Trophoblast cell (in vitro differentiated cells and primary cell): ENCODE measurements at places on chromosomes 3 and 15.

- DNase-seq, result no peak
Measured at GRCh38 chr3:83096-83495, 113.5 kb upstream of the CHL1 start.

- DNase-seq, result no peak
Measured at GRCh38 chr3:111910806-111911205, 51.7 kb downstream of the PHLDB2 start.

DNA sequence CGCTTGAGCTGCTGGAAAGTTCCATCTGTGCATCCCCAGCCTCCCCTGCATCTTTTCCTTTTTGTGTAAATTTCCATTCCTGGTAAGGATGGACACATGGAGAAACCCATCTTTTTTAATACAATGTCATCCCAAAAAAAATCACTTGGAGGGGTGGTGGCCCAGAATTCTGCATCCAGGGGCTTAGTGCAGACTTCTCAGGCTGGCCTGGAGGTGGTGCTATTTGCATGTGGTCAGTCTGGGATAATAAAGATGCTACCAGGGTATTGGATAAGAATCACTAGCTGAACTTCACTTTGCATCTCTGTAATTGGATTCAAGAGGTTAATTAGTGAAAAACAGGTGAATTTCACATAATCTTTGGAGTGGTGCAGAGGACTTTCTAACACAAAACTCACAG is 1.8 kb upstream of the ZSCAN2 start:
- peak; percentile 51 for DNase-seq

- DNase-seq, result peak; percentile 11
Measured at GRCh38 chr15:59420986-59421618, 16.9 kb upstream of the FAM81A start.

DNA sequence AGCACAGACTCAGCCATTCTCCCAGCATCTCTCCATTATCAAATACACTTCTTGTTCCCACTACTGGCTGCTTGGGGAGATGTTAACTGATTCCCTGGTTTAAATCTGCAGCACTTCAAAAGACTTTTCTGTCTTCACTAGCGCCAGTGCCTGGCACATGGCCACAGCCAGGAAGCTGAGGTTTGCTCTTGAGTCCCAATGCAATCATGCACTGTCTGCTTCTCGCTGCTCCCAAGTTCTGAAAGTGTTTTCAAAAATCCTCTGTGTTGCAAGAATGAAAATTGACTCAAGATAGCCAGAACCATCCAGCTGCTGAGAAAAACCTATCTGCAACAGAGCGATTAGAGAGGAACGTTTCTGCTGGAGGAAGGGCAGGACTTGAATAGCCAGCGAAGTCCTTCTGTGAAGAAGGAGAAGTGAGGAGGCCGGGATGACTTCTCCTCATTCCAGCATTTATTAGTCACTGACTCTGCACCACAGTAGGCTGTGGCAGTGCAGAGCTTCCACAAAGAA is 358.4 kb upstream of the NR2F2 start:
- peak; percentile 71 for DNase-seq

- no peak for DNase-seq
Measured at GRCh38 chr3:146464005-146464595, 5.3 kb downstream of the PLSCR2 start.

GRCh38 chr15:80497221-80497620 is 93.0 kb downstream of the ARNT2 start:
- DNase-seq, result no peak

DNA sequence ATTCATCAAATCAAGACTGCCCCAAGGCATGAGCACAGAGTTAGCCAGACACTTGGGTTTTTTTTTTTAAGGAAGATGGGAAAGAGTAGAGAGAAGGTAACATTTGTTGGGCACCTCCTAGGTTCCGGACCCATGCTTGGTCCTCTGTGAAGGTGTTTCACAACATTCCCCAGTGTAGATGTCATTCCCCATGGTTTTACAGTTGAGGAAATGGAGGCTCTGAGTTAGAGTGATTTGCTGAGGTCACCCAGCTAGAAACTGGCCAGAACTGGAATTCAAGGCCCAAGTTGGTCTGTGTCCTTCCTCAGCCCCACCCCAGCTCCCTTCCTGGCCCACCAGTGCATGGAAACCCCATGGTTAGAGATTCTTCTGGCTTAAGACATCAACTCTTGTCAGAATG is 19.9 kb downstream of the WNT7A start:
- no peak for DNase-seq

DNA sequence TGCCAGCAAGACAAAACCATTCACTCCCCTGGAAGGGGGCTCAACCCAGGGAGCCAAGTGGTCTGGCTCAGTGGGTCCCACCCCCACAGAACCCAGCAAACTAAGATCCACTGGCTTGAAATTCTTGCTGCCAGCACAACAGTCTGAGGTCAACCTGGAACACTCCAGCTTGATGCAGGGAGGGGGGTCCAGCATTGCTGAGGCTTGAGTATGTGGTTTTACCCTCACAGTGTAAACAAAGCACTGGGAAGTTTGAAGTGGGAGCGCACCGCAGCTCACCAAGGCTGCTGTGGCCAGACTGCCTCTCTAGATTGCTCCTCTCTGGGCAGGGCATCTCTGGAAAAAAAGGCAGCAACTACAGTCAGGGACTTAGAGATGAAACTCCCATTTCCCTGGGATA is 81.7 kb downstream of the MSL2 start:
- DNase-seq, result no peak

DNA sequence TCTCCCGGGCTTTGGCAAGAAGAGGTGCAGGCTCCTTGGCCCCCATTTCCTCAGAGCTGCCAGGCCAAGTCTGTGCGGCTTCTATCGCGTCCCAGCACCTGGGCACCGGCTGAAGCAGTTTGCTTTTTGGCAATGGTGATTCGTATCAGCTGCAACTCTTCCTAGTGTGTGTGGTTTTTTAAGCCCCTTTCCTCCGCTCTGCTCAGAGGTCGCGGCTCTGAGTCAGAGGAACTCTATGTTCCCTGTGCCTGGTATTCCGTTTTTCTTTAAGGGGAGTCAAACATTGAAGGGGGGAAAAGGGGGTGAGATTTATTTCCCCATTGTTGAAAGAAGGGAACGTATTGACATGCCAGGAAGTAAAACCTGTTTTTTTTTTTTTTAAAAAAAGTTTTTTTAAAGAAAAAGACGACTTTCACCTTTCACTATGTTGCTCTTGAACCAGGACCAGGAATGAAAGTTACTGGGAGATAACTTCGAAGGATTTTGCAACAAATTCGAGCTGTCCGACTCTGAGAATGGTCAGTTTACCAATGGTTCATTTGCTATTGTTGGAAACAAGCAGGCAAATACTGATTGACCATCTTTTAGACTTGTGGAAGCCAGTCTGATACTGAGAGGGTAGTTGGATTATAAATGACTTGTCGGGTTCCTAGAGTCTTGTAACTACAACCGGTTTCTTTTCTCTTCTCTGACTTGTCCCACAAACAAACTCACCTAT is 1.1 kb downstream of the ARMC8 start:
- DNase-seq, result peak; percentile 52

GRCh38 chr3:100825574-100825973 is 116.3 kb downstream of the TFG start:
- no peak for DNase-seq

DNA sequence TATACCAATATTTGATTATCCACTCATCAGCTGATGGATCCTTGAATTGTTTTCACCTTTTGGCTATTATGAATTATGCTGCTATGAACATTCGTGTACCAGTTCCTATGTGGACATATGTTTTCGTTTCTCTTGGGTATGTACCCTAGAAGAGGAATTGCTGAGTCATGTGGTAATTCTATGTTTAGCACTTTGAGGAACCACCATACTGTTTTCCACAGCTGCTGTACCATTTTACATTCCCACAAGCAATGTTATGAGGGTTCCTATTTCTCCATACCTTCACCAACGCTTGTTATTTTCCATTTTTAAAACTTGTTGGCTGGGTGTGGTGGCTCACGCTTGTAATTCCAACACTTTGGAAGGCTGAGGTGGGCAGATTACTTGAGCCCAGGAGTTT is 62.9 kb downstream of the RPLP1 start:
- DNase-seq, result peak; percentile 74

GRCh38 chr15:50697109-50697797 is 10.7 kb upstream of the TRPM7 start:
- DNase-seq, result no peak

- peak; percentile 58 for DNase-seq
Measured at GRCh38 chr3:187889601-187890404, 144.5 kb upstream of the BCL6 start.

DNA sequence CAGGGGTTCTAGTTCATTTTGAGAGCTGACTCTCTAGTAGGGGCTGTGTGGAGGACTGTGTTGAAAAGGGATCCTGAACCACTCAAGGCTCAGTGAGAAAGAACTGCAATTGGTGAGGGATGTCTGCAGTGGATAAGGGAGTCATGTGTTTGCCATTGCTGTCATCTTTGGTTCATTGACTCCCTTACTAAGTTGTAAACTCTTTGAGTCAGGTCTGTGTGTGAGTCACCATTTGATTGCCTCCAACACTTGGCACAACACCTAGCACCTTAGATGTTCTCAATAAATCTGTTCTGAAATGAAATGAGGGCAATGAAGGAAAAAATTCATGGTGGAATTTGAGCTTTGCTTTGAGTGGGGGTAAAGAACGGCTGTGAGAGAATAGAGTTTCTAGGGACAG is 51.7 kb downstream of the PLS1 start:
- DNase-seq, result no peak

DNA sequence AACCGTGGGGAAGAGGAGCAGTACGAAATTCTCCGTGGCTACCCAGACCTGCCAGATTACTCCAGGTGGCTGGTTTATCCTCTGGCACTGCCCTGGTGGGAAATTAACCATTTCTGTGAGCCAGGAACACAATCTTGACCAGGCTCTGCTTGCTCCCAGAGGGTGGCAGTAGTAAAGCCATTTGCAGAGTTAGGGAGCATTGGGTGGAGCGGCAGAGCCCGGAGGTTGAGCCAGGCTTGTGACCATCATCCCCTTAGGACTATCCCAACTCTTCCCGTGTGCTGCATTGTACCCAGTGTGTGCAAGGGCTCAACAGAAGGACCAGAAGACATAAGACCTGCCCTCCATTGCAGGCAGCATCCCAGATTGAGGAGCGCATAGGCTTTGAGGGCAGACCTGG is 5.3 kb downstream of the KNG1 start:
- DNase-seq, result no peak

DNA sequence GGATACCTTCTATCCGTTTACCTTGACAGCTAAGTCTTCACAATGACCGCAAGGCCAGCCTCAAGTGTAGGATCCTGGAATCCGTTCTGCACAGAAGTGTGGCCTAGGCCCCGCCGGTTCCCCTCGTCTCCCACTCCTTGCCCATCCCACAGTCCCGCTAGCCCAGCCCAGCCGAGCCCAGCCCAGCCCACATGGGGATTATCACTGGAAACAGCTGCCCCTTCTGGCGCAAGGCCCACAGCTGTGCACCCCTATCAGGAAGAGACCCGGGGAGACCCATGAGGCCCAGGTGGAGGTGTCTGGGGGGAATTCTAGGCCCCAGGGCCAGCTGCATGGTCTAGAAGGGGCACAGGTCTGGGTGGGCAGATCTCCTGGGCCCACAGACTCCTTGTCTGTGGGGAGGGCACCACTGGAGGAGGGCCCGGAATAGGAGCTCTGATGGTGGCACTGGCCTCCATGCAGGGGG is 27.9 kb upstream of the KLF13 start:
- DNase-seq, result no peak

- DNase-seq, result peak; percentile 12
Measured at GRCh38 chr3:146139586-146140110, 21.3 kb downstream of the PLOD2 start.

DNA sequence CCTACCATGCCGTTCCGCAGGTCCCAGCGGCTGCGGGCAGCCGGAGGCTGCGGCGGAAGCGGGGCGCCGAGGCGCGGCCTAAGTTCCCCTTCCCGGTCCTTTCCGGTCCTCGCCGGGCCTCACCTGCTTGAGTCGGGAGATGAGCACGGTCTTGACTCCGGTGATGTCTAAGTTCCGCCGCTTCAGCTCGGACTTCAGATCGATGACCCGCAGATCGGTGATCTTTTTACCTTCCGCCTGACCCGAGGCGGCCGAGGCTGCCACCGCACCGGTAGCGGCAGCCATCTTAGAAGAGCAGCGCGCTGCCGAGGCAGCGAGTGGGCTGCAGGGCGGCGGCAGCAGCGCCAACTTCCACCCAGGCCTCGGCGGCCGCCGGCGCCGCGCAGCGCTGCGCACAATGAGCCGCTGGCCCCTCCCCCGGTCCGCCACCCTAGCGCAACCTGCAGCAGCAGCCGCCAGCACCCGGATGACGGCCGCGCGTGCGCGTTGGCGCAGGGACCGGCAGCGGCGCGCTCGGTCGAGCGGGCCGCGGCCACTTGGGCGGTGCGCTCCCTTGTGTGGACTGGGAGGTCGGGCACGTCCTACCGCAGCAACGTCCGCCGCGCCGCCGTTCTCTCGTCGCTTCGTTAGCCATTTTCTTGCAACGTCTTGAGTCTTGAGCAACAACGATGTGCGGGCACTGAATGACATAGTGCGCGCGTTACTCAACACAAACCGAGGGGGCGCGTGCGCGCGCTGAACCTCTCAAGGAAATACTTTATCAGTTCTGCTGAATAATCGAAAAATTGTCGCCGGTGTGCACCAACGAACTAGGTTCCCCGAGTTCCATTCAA is at the start of gene SLTM:
TSS of gene SLTM (minus strand) at position 399 of the 833 bp plus-strand sequence. CDS start at position 285, 114 bp downstream.
- peak; percentile 98 for DNase-seq

DNA sequence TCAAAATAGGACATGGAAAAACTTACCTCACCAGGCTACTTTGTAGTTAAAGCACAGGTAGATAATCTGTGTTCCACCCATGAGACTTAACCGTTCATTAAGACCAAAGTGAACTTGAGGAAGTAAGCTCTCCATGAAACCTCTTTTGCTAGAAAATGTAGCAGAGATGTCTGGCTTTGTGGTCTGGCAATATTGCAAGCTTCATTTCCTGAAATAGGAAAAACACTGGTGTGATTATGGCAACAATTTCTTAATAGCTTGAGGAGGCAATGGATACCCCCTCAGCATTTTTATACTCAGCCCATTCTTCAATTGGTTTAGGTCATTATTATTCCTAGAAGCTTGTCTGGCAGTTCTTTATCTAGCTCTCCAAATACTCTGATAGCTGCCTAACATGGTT is 957.3 kb downstream of the IGSF11 start:
- DNase-seq, result no peak

GRCh38 chr3:24387000-24387399 is 107.7 kb downstream of the THRB start:
- peak; percentile 50 for DNase-seq

- peak; percentile 41 for DNase-seq
Measured at GRCh38 chr3:45988804-45989203, 6.8 kb downstream of the FYCO1 start.

DNA sequence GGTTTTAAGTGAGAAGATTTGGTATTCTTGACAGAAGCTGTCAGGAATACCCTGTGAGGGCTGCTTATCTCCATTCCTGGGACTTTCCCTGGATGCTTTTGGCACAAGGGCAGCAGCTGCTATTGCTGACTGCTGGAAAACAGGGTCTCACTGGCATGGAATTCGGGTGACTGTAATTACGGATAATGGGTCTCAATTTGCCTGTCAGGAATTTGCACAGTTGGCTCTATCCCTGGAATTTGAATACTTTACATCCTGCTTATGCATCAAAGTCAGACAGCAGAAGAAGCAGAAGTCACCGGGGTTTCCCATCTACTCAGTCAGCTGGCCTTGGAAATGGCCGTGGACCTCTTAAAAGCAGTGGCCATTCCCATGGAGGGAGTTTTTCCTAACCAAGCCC is 25.9 kb upstream of the AKAP13 start:
- DNase-seq, result peak; percentile 60

- DNase-seq, result no peak
Measured at GRCh38 chr3:128327606-128328031, 139.1 kb downstream of the DNAJB8 start.
